ENCODE measurements at places on chromosomes 1 and 21. TPM values are rescaled to one million over a fixed set of nuclear protein-coding genes. Genes with fewer than 3 reads are reported as not detected.

Gene GJA5
- not detected for polyA plus RNA-seq

Gene PLA2G5
- polyA plus RNA-seq = not detected

Gene C1orf116
- polyA plus RNA-seq = 0.31 TPM

- H3K36me3 ChIP-seq = no peaks in the 10 kb centered on the region
- peaks cover 4% of the 10 kb centered on the region for H3K27me3 ChIP-seq
- no peak for DNase-seq
- no peaks in the 10 kb centered on the region for H3K4me1 ChIP-seq
- no peak overlapping the region for H3K4me3 ChIP-seq
Observed at GRCh38 chr1:209628618-209629299, 23.5 kb downstream of the LAMB3 start.
